ENCODE measurements at places on chromosomes 2 and 18.

DNA sequence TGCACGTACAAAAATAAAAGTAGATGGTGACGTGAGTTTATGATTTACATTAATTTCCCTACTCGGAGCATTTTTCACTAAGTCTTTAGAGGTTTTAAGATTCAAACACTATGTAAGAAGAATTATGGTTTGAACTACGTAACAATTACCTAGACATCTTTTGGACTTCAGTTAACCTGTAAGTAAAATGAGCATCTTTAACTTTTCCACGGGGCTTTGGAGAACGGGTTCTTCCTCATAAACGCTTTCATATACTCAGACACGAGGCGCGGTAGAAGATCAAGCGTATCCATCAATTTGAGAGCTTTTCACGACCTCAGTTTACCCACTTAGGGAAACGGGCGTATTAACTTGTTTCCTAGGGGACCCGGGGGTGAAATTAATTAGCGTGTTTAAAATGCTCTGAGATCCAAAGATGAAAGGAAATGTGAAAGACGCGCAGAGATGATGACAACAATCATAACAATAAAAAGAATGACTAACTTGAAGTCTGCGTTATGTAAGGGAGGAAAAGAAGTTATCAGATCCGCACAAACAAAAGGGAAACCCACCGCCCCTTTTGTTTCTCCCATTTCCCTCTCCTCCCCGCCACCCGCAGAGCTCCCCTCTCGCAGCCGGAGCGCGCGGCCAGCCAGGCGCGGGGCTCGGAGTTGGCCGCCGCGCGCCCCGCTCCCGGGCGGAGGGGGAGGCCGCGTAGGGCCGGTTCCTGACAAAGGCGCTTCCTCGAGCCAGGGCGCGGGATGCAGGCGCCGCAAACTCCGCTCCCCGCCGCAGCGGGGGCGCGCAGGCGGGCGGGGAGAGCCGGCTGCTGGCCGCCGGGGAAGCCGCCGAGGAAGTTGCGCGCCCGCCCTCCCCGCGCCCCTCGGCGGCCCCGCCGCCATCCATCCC, 807 bp downstream of the PELI1 start:
- peak; percentile 39 for DNase-seq

- DNase-seq: no peak
Observed at GRCh38 chr2:140869107-140869506, 1261.7 kb downstream of the LRP1B start.

- peak; percentile 32 for DNase-seq
Observed at GRCh38 chr2:60331115-60331809, 222.2 kb downstream of the BCL11A start.

GRCh38 chr18:23835091-23835490, 145.8 kb downstream of the LAMA3 start:
- no peak for DNase-seq

GRCh38 chr2:76808732-76809131, 713.4 kb downstream of the LRRTM4 start:
- DNase-seq: no peak

GRCh38 chr2:19226871-19227270, 131.6 kb downstream of the OSR1 start:
- no peak for DNase-seq

DNA sequence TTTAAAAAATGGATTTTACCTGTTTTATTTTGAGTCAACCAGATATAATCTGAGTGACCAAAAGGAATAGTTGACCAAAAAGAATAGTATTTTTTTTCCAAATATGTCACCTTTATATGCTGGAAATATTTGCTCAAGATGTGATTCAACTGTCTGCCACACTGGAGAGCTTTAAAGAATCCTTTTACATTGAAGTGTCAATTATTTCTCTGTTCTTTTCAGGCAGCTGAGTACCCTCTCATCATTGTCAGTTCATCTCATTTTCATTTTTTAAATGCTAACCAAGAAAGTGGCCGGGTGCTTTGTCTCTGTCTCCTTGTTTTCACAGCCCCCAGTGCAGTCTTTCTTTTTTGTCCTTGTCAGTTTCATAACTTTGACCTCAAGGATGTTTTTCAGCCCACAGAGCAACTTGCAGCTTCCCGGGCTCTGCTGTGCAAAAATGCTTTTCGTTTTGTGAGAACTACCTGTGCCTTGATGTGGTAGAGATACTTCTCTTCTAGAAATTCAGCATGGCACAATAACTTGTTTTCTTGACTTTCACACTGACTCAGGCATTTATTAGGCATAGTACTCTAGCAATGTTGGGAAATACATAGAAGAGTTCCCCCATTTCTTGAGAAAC, 23.4 kb upstream of the CERS6 start:
- DNase-seq: no peak

DNA sequence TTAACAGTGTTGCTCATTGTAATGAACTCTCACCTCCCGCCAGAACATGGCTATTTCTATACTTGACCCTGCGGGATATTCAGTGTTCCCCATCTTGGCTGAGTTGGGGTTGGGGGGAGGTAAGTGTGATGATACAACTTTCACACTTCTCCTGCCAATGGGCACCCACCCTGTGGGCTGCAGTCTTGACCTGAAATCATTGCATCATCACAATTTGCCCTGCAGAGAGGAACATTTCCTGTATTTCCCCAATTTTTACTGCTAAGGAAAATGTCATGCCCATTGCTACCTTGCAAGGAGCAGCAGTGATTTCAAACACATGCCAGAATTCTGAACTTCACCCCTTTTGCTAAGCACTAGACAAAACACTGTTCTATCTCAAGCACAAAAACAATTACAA, 92.1 kb downstream of the ADD2 start:
- no peak for DNase-seq

GRCh38 chr2:118846442-118846952, 951 bp downstream of the EN1 start:
- peak; percentile 44 for DNase-seq

- no peak for DNase-seq
Observed at GRCh38 chr2:56709181-56709580, 525.4 kb downstream of the CCDC85A start.

DNA sequence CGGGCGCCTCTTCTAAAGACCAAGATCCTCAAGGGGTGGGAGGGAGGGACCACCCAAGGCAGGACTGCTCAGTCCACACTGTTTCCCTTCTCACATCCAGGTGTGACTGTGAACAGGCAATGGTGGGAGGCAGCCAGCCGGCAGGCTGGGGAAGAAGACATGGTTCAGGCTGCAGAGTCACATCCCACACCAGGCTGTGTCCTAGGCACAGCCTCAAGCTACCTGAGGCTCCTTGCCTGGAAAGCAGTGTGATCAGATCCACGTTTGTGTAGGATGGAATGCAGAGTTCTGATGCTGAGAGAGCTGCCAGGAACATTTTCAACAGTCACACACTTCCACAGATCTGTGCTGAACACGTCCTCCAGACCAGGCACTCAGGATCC, 16.4 kb downstream of the SLC66A2 start:
- no peak for DNase-seq

- peak; percentile 33 for DNase-seq
Observed at GRCh38 chr18:58257461-58257860, 213.4 kb downstream of the NEDD4L start.

- DNase-seq: no peak
Observed at GRCh38 chr2:233844064-233844807, 10.1 kb downstream of the HJURP start.

DNA sequence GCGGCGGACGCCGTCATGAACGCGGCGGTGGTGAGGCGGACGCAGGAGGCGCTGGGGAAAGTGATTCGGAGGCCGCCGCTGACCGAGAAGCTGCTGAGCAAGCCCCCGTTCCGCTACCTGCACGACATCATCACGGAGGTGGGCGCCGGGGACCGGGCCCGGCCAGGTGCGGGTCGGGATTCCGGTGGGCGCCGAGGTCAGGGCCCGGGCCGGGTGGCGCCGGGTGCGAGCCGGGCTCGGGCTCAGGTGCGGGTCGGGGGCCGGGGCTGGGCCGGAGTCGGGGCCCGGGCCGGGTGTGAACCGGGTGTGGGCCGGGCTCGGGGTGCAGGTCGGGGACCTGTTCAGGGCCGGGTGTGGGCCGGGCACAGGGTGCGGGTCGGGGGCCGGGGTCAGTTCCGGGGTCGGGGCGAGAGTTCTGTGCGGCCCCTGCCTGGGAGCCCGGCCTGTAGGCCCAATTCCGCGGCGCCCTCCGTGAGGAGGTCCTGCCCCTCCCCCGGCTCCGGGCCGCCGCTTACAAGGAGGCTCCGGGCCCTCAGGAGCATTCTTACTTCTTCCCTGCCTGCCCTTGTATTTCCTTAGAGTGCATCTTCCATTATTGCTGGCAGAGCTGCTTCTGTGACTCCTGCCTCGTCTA, 447 bp downstream of the TRAF3IP1 start:
- no peak for DNase-seq

GRCh38 chr2:118047380-118047826, 33.5 kb upstream of the CCDC93 start:
- DNase-seq: peak; percentile 49

DNA sequence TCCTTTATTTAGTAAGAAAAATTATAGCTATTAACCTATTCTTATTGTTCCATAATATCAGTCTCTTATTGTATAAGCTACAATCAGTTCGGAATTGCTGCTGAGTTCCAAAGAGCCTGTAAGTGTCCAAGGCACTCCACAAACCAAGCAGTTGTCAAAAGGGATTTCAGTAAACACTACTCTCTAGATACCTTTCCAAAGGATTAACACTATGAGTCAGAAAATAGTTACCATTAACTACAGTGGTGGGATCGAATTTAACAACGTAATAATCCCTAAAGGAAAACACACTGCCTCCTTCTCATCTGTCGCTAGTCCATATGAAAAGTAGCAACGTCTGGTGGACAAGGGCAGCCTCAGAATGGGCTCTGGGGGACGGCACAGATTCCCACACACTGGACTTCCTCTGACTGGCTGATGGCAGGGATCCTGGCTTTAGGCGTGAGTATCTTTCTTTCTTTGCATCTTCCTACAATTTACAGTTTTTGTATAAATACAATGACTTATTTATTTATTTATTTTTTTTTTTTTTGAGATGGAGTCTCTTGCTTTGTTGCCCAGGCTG, 8.8 kb downstream of the TGFBRAP1 start:
- DNase-seq: no peak

- peak; percentile 11 for DNase-seq
Observed at GRCh38 chr18:13258921-13259320, 40.4 kb downstream of the LDLRAD4 start.

- no peak for DNase-seq
Observed at GRCh38 chr2:157326698-157327097, 1.1 kb upstream of the ERMN start.

DNA sequence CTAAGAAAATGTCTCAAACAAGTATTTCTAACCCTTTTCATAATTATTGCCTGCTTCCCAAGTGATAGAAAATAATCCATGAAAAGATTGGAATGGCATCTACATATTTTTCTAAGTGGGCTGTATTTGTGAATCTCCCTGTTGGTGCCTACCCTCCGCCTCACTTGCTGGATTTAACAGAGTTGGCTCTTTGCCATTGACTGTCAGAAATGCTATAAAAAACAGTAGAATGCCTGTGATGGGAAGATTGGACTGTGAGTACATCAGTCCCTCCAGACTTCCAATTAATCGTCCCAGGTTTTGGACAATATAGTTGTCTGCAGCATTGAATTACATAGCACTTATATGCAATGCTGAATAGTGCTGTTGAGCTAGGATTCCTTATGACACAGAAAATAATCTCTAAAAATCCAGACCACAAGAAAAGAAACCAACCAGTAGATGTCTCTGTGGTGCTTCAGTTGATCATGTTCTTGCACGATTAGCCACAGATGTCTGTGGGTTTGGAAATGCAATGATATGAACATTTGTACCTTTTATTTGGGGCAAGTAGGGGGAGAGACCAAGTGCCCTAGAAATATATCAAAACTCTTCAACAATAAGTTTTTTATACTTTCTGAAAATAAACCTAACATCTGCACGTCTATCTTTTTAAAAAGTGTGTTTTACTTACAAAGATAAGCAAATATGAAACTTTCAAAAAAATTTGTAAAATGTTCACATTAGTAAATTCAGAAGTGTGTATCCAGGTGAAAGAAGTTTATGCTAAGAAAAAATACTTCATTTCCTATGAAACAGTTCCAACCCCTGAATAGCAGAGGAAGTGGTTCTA, 88.5 kb downstream of the DYNAP start:
- DNase-seq: peak; percentile 82

GRCh38 chr2:44672431-44672830, 269.1 kb upstream of the SIX3 start:
- no peak for DNase-seq

- no peak for DNase-seq
Observed at GRCh38 chr2:128180031-128180430, 89.0 kb downstream of the UGGT1 start.

GRCh38 chr2:55051026-55051866, 995 bp upstream of the RTN4 start:
- DNase-seq: peak; percentile 99

GRCh38 chr2:74817304-74817675, 16.6 kb upstream of the HK2 start:
- DNase-seq: no peak

DNA sequence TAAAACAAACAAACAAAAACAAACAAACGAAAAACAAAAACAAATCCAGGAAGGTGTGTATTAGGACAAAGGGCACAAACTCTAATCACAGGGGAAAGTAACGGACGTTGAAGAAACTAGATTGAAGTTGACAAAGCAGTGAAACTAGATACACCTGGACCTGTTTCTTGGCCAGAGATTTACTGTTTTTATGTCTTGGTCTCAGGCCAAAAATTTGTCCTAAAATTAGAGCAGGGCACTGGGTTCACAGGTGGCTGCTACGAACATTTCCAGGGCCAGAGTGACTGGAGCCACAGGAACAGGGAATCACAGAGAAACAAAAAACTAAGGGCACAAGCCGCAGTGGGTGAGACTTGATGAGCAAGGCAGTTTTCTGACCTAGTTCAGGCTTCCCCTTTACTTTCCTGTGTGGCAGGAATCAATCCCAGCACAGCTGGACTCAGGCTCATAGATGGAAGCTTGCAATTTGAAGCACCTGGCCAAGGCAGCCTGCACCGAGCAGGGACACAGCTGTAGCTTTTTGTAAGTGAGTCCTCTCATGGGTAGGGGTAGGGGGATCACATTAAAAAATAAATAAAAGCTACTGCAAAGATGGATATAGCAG, 329.4 kb downstream of the DLGAP1 start:
- DNase-seq: no peak

GRCh38 chr2:240955306-240956170, 42.9 kb upstream of the SNED1 start:
- no peak for DNase-seq

GRCh38 chr2:179180242-179180641, 84.4 kb downstream of the SESTD1 start:
- DNase-seq: no peak

- no peak for DNase-seq
Observed at GRCh38 chr2:174383796-174384195, 11.7 kb upstream of the SCRN3 start.

DNA sequence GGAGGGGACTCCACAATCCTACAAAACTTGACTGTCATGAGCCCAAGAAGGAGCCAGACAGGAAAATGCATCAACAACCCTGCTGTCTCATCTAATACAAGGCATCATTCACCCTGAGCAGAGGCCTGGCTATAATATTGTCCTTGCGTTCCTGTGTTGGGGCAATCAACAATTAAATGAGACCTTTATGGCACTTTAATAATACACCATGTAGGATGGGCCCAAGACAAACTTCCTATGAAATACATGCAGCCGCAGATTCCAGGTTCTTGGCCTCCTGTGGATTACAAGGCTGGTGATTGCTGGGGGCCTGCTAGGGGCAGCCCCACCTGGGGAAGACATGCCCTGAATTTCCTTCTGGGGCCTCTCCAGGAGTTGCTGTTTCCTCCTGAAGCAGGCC, 82.8 kb upstream of the PPP1CB start:
- DNase-seq: no peak

Measured in fibroblast of skin of scalp (primary cell).